ENCODE measurements at places on chromosomes 12 and 14. TPM values are rescaled to one million over a fixed set of nuclear protein-coding genes. Genes with fewer than 3 reads are reported as not detected.

DNA sequence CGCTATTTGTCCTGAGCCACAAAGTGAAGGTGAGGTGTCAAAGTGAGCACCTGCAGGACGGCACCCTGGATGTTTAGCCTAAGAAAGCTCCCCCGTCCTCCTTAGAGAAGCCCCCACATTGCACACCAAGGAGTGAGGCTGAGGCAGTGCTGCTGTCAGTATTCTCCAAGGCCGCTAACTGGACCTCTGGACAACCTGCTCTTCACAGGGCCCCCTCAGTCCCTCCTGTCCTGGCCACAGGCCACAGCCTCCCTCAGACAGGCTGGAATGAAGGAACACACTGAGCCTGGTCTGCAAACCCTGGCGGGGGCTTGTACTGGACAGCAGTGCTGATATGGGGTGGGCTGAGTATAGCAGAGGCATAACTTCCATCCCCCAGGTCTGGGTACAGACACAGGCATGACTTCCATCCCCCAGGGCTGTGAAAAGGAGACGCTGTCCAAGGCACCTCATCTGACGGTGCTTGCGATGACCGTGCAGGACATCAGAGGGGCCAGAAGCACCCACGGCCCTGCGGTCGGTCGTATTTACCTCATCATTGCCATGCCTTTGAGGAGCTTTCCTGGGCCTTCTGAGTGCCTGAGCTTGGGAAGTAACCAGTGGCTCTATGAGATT is 82.4 kb upstream of the DIO3 start:
- H3K36me3 ChIP-seq, result no peaks in the 10 kb centered on the region
- H3K4me3 ChIP-seq, result no peak overlapping the region
- H3K4me1 ChIP-seq, result no peaks in the 10 kb centered on the region
- H3K27ac ChIP-seq, result no peak overlapping the region
- DNase-seq, result no peak
- no peaks in the 10 kb centered on the region for H3K27me3 ChIP-seq

DNA sequence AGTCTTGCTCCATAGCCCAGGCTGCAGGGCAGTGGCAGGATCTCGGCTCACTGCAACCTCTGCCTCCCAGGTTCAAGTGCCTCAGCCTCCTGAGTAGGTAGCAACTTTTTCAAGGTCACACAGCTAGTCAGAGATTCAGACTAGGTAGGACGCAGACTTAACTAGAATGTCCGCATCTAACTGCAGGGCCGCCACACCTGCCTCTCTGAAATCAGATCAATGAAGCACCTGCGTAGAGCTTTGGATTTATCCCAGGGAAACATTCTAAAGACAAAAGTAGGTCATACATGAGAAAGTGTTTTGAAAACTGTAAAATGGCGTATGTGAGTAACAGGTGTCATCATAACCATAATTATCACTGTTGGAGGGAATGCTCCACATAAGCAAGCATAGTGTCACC is 49.5 kb upstream of the PAPOLA start:
- H3K27ac ChIP-seq, result no peak overlapping the region
- no peaks in the 10 kb centered on the region for H3K36me3 ChIP-seq

DNA sequence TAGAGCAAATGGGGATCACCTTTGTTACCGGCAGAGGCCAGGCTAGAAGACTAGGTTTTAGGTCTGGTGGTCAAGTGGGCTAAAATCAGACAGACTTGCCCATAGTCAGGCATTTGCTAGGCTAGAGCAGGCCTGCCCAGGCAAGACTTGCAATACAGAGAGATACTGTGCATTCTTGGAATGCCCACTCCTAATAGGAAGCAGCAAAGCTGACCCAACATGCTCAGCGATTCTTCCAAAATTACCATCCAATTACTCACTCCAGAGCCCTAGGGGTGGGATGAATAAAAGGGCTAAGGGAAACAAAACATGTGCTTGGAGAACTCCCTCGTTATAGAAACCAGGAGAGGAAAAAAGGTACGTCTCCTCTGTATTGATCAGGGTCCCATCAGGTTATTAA is 187.8 kb upstream of the AMIGO2 start:
- DNase-seq, result no peak
- H3K4me3 ChIP-seq, result no peak overlapping the region
- no peak overlapping the region for H3K27ac ChIP-seq
- no peaks in the 10 kb centered on the region for H3K4me1 ChIP-seq
- H3K36me3 ChIP-seq, result no peaks in the 10 kb centered on the region

DNA sequence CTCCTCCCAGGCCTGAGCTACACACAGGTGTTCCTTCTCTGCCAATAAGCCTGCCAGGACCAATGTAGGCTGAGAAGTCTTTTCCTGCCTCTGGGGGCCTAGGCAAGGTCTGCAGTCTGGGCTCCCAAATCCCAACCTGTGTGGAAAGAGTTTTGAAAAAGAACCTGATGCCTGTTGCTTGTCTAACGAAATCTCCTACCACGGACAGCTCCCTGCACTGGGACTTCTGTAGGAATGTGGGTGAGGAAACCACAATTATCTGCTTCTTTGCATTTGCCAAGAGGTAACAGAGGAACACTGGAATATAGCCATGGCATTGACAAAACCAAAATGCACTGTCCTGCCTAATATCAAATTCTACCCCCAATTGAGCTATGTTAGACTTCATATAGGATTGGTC is 877.0 kb upstream of the TMEM132C start:
- H3K4me1 ChIP-seq, result no peaks in the 10 kb centered on the region
- H3K36me3 ChIP-seq, result no peaks in the 10 kb centered on the region
- H3K27me3 ChIP-seq, result no peaks in the 10 kb centered on the region

- peaks cover 36% of the 10 kb centered on the region for H3K4me1 ChIP-seq
- no peak overlapping the region for H3K27ac ChIP-seq
- no peak for DNase-seq
- H3K36me3 ChIP-seq, result peaks cover 32% of the 10 kb centered on the region
- H3K27me3 ChIP-seq, result no peaks in the 10 kb centered on the region
- no peak overlapping the region for H3K4me3 ChIP-seq
Observed at GRCh38 chr14:50784683-50785456, 46.1 kb downstream of the NIN start.

DNA sequence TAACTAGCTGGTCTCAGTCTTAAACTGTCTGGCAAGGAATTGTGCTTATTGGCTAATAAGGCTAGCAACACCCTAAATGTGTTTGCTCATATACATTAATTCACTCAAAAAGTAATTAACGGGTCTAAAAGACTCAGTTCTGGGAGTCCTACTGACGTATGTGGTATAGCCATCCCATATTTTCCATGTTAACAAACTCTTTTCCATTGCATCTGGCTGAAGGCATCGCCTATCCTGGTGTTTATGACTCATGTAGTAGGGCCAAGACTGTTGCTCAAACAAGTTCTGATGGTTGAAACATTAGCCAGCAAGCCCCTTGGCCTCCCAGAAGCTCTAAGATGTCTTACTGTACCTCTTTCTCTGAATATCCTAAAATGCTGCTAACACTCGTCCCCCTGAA is 98.5 kb downstream of the PHLDA1 start:
- DNase-seq, result no peak
- H3K4me3 ChIP-seq, result no peak overlapping the region
- no peak overlapping the region for H3K27ac ChIP-seq
- no peaks in the 10 kb centered on the region for H3K36me3 ChIP-seq
- no peaks in the 10 kb centered on the region for H3K27me3 ChIP-seq

DNA sequence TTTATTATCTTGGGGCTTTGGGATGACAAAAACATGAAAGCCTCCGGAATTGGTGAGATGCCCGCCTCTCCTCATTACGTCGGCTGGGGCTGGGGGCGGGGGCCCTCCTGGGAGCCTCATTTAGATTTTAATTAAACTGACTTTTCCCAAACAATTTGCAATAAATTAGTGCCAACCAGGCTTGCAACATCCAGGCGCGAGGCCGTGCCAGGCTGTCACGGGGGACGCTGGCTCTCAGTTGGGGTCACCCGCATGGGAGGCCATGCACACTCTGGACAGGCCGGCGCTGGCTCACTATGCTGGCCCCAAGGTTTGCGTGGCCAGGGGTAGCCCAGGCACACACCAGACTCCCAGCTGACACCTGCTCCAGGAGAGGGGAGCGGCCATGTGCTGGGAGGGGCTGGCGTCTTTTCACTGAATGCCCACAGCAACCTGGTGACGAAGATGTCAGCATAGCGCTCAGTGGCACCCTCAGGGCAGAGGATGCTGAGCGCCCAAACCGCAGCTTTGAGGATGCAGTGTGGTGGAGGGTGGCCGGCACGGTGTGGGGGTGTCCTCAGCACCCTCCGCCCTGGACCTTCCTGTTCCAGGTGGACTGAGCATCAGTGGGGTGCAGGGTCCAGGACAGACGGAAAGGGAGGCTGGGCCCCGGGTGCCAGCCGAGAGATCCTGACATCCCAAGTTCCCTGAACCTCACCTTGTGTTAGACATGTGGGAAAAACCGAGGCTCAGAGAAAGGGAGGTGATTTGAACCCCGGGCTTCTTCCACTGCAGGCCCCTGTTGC is 190.8 kb upstream of the C14orf180 start:
- H3K4me3 ChIP-seq, result no peak overlapping the region
- peak; percentile 42 for DNase-seq
- no peaks in the 10 kb centered on the region for H3K4me1 ChIP-seq
- H3K27ac ChIP-seq, result no peak overlapping the region

DNA sequence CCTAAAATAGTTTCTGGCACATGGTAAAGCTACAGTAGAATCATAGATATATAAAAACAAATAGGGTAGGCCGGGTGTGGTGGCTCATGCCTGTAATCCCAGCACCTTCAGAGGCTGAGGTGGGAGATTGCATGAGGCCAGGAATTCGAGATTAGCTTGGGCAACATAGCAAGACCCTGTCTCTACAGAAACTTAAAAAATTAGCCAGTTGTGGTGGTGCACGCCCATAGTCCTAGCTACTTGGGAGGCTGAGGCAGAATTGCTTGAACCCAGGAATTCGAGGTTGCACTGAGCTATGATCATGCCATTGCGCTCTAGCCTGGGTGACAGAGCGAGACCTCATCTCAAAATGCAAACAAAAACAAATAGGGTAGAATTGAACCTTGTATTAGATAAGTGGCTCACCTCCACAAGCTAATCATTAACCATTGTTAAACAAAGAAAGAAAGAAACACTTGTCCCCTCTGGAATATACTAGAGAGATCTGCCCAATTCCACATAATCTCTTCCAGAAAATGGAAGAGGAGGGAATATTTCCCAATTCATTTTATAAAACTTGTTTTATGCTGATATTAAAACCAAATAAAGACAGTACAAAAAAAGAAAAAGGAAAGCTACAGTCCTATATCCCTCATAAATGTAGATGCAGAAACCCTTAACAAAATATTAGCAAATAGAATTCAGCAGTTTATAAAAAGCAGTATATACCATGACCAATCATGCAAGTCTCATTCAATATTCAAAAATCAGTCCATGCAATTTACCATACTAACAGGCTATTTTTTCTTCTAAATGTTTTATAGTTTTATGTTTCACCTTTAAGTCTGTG is 22.7 kb upstream of the DHRS2 start:
- no peak overlapping the region for H3K4me3 ChIP-seq
- H3K36me3 ChIP-seq, result no peaks in the 10 kb centered on the region
- H3K27ac ChIP-seq, result no peak overlapping the region
- no peaks in the 10 kb centered on the region for H3K27me3 ChIP-seq
- no peak for DNase-seq

GRCh38 chr14:78581229-78581628 is 411.1 kb downstream of the NRXN3 start:
- H3K27me3 ChIP-seq, result no peaks in the 10 kb centered on the region
- no peak overlapping the region for H3K27ac ChIP-seq
- no peak overlapping the region for H3K4me3 ChIP-seq
- no peaks in the 10 kb centered on the region for H3K36me3 ChIP-seq
- peaks cover 1% of the 10 kb centered on the region for H3K4me1 ChIP-seq
- no peak for DNase-seq

The CHMP4A gene
- 18.2 TPM for total RNA-seq

The C1S gene
- 81.0 TPM for total RNA-seq

The VRTN gene
- not detected for total RNA-seq
